Iris pigment epithelial cell (primary cell): ENCODE measurements at places on chromosomes 1 and 21.

GRCh38 chr1:67583462-67583950 is 101.5 kb upstream of the GADD45A start:
- DNase-seq: no peak

- DNase-seq: peak; percentile 94
Measured at GRCh38 chr1:59150577-59151386, 146.1 kb upstream of the FGGY start.

DNA sequence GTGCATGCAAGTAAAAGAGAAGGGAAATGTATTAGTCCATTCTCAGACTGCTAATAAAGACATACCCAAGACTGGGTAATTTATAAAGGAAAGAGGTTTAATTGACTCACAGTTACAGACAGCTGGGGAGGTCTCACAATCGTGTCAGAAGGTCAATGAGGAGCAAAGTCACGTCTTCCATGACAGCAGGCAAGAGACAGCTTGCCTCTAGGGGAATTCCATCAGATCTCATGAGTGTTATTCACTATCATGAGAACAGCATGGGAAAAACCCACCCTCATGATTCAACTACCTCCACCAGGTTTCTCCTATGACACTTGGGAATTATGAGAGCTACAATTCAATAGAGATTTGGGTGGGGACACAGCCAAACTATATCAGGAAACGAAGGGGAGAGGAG is 8.1 kb downstream of the KRTAP21-3 start:
- DNase-seq: no peak

GRCh38 chr1:110130113-110130591 is 17.9 kb downstream of the UBL4B start:
- DNase-seq: no peak
